IMR-90 (cell line): ENCODE measurements at places on chromosomes 5 and 9. TPM values are rescaled to one million over a fixed set of nuclear protein-coding genes. Genes with fewer than 3 reads are reported as not detected.

The CDC42SE2 gene
- total RNA-seq, result 19.4 and 44.2 TPM in 2 replicates

The LCN2 gene
- total RNA-seq, result not detected in 2 replicates

The PHF24 gene
- not detected in 2 replicates for total RNA-seq

The AK8 gene
- total RNA-seq, result under 0.01 TPM in 2 replicates

The PCDHGC5 gene
- total RNA-seq, result 2.5 and 2.9 TPM in 2 replicates

The EQTN gene
- not detected in 2 replicates for total RNA-seq

The TUSC1 gene
- total RNA-seq, result 2.0 and 3.1 TPM in 2 replicates

The HCN1 gene
- total RNA-seq, result not detected in 2 replicates

The CBY3 gene
- total RNA-seq, result 0.18 TPM in 1 of 2 replicates, not detected in the other

The RMRP gene
- total RNA-seq, result 13,690 and 21,707 TPM in 2 replicates

The FGF10 gene
- not detected in 2 replicates for total RNA-seq

The MED10 gene
- total RNA-seq, result 9.1 and 15.6 TPM in 2 replicates

The CDK7 gene
- total RNA-seq, result 65.6 and 114 TPM in 2 replicates

The FOXD4 gene
- 0.18 TPM in 1 of 2 replicates, not detected in the other for total RNA-seq

The TMC1 gene
- not detected in 2 replicates for total RNA-seq

The NTNG2 gene
- total RNA-seq, result 0.28 and 0.54 TPM in 2 replicates

The TRPM3 gene
- not detected in 2 replicates for total RNA-seq

The IARS1 gene
- total RNA-seq, result 383 and 414 TPM in 2 replicates

The TAS2R1 gene
- total RNA-seq, result not detected in 2 replicates

The SLC34A3 gene
- not detected in 2 replicates for total RNA-seq

The PCDHA6 gene
- total RNA-seq, result under 0.01 TPM in 1 of 2 replicates, not detected in the other

The ITGA1 gene
- 74.4 and 95.2 TPM in 2 replicates for total RNA-seq

The SDHA gene
- 105 and 122 TPM in 2 replicates for total RNA-seq

The CHMP5 gene
- total RNA-seq, result 70.6 and 95.5 TPM in 2 replicates

The SNX18 gene
- 50.0 and 67.8 TPM in 2 replicates for total RNA-seq

The CCDC152 gene
- 0.90 and 1.9 TPM in 2 replicates for total RNA-seq

The NR3C1 gene
- 62.8 and 77.4 TPM in 2 replicates for total RNA-seq

The PCDHB6 gene
- total RNA-seq, result under 0.01 TPM in 1 of 2 replicates, not detected in the other

The VCAN gene
- total RNA-seq, result 158 and 159 TPM in 2 replicates

The ZNF367 gene
- total RNA-seq, result 2.7 and 4.7 TPM in 2 replicates

The LMAN2 gene
- 164 and 303 TPM in 2 replicates for total RNA-seq

The LCN9 gene
- total RNA-seq, result not detected in 2 replicates

The RETREG1 gene
- not detected in 2 replicates for total RNA-seq

The LRRC70 gene
- total RNA-seq, result 0.36 and 0.83 TPM in 2 replicates

The GARIN3 gene
- total RNA-seq, result not detected in 2 replicates

The TMOD1 gene
- 0.18 and 0.28 TPM in 2 replicates for total RNA-seq
